ENCODE measurements at places on chromosomes 3 and 15. TPM values are rescaled to one million over a fixed set of nuclear protein-coding genes. Genes with fewer than 3 reads are reported as not detected.
A peak's percentile ranks its signal among the peaks of the same experiment; 100 is the strongest.

- no peak for DNase-seq
Measured at GRCh38 chr3:135889443-135889842, 76.1 kb upstream of the PPP2R3A start.

VGLL3 gene
- total RNA-seq, result 16.0 TPM

SPRED1 gene
- total RNA-seq, result 26.2 TPM

DNA sequence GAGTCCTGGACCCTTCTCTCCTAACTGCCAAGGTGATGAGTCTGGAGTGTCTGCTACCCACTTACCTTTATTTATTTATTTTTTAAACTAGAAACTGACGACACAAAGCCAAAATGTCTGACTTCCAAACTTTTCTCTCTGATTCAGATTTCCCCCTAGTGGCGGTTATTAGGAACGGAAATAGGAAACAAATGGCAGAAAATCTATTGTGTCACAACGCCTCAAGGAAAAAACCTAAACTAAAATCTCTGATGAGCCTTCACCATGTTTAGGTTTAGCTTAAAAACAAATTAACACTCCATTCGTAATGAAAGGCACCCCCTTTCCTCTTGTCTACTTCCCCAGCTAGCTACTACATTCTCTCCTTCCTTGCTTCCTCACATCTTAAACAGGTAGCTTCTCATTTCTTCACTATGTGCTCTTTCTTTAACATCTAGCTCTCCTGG lies 94.0 kb upstream of the MEX3B start:
- DNase-seq, result peak; percentile 59

DNA sequence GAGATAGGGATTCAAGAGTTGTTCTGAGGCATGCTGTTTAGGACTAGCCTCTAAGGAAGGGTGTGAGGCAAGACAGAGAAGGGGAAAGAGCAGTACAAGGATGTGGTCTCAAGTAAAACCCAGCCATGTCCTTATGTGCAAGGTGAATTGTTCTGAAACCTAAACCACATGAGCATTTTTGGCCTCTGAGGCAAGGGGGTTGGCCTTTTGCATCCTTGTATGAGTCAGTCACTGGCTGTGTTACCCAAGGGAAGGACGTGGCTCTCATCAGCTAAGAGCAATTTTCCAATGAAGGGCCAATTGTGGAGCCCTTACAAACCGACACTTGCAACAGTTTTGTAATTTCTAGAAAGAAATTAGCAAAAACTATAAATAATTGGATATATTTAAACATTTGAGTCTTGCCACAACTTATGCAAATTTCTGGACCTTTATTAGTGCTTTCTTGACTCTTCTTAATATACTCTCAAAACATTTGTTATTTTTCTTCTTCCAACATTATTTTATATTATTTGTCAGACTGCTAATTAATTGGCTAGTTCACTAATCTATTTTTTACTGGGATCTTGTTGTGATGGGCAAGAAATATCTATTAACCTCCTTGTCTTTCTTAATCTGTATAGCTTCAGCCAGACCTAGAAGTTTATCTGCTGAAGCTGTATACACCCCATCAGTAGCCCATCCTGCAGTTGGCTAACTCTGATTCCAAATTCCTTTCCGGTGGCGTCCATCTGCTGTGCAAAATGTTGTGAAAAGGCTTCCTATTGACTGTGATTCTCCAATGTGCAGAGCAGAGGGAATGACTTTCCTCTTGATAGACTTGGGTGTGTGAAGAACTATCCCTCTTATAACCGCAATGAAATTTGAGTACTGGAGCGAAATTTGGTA lies 97.7 kb upstream of the P2RY1 start:
- DNase-seq, result peak; percentile 90

DNA sequence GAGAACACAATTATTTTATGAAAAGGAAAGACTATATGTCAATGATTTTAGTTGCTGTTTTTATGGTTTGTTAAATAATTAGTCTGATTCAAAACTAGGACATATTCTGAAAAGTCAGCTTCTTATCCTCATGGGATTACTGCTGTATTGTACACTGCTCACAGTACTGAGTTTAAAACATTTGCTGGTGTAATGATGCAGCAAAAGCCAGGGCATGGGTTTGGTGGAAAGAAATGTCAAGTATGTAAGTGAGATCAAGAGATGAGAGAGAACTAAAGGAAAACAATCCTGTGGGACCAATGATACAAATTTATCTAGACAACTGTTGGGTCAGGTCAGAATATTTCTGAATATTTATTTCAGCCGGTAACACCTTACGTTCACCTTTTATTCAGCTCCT lies 210.1 kb upstream of the ARHGEF26 start:
- peak; percentile 15 for DNase-seq
